Femur (tissue), 1 donor: ENCODE measurements at places on chromosomes 12 and 14.

GRCh38 chr14:36012621-36013020 is 163.9 kb downstream of the PTCSC3 start:
- no peak for DNase-seq

DNA sequence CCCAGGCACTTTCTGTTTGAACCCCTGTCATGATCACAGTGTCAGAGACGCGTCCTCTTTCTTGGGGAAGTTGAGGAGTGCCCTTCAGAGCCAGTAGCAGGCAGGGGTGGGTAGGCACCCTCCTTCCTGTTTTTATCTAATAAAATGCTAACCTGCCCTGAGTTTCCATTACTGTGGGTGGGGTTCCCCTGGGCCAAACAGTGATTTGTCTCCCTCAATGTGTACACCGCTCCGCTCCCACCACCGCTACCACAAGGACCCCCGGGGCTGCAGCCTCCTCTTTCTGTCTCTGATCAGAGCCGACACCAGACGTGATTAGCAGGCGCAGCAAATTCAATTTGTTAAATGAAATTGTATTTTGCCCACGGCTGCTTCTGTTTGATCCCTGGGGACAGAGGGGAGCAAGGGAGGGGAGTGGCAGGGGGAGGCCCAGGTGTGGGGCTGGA is 5.1 kb downstream of the SHMT2 start:
- DNase-seq, result no peak

DNA sequence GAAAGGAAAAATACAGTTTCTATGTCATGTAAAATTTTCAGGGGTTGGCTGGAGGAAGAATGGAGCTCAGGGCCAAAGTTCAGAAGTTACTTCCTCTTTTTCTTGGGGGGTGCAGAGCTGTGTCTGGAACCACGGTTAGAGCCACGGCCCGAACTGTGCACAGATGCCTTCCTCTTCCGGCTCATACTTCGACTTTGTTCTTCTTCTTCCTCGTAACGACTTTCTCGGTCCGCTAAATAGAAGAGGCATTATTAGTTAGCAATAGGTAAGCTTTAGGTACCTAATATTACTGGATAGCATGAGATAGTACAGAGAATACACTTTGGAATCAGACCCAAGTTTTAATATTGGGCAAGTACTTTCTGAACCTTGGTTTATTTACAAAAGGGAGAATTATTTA is 31.2 kb downstream of the SUPT16H start:
- DNase-seq, result peak; percentile 29

- no peak for DNase-seq
These were observed 254.5 kb upstream of the CAND1 start for GRCh38 chr12:67014642-67015041.

- peak; percentile 48 for DNase-seq
These were observed 143.1 kb downstream of the RBM19 start for GRCh38 chr12:113823016-113823415.

- no peak for DNase-seq
These were observed 151.5 kb downstream of the DERA start for GRCh38 chr12:16062611-16063010.

DNA sequence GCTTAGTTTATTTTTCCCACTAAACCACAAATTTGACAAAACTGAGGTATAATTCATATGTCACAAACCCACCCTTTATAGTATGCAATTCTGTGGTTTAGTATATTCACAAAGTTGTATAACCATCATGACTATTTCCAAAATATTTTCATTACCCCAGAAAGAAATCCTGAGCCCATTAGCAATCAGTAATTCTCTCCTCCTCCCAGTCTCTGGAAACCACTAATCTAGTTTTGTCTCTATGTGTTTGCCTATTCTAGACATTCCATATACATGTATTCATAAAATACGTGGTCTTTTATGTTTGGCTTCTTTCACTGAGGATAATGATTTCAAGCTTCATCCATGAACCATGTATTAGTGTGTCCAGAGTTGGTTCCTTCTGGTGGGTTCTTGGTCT is 267.6 kb downstream of the AEBP2 start:
- DNase-seq, result no peak

DNA sequence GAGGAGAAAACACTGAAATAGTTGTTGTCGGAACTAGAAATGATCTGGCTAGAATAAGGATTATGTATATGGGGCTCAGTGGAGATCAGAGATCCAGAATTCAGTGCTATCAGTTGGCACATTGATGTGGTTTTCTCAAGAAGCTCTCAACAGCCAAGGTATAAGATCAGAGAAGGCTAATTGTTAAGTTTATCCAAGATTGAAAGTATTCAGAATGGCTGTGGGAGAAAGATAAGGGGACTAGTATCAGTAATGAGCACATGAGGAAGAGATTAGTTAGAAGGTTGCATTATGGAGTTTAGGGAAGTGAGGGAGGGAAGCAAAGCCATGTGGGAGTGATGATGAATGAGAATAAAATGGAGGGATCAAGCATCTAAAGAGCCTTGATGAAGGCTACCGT is 128.1 kb upstream of the MIS18BP1 start:
- no peak for DNase-seq

- DNase-seq, result peak; percentile 10
These were observed 40.5 kb downstream of the DIO3 start for GRCh38 chr14:101601606-101602465.

DNA sequence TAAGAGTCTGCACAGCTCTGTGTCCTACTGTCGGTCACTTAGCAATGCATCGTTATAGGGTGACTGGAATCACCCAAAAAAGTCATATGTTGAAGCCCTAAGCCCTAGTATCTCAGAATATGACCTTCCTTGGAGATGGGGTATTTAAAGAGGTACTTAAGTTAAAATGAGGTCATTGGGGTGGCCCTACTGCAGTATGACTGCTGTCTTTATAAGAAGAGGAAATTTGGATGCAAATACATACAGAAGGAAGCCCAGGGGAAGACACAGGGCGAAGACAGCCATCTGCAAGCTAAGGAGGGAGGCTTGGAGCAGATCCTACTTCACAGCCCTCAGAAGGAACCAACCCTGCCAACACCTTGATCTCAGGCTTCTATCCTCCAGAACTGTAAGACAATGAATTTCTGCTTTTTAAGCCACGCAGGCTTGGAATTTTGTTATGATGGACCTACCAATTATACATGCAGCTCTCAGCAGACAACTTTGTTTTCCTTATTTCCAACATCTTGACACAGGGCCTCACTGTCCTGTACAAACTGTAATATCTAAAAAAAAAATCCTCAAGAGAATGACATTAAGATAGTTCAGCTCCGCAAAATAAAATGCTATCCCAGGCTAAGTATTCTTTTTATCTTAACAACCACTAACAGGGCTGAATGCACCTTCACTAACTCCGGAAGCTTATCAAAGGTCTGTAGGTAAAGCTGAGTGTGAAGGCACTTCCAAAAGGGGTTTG is 40.4 kb downstream of the ZFP36L1 start:
- no peak for DNase-seq

DNA sequence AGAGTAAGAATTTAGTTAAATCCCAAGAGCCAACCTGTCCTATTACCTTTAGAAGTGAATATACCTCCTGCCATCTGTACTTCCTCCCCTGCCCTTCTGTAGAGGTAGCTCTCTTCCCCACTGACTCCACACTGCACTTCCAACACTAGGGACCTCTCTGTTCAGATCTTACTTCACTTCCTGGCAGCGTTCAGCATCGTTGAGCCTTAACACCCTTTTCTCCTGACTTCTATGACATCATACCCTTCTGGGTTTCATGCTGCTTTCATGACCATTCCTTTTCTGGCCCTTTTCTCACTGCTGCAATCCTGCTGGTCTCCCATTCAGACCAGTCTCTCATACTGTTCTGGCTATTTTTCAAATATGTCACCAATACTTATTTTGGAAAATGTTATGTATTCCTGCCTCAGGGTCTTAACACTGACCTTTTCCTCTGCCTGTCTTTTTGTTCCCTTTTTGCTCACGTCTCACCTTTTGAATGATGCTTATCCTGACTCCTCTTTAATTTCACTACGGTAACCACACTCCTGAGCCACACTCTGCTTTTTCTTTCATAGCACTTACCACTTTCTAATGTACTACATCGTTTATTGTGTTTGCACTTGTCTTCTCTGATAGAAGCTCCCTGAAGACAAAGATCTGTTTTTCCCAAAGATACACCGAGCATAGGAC is 67.6 kb downstream of the PLEKHA5 start:
- DNase-seq, result no peak

- DNase-seq, result no peak
These were observed 40.5 kb upstream of the ABCD2 start for GRCh38 chr12:39660101-39660500.

GRCh38 chr12:52403561-52403960 is 2.6 kb downstream of the KRT82 start:
- no peak for DNase-seq

DNA sequence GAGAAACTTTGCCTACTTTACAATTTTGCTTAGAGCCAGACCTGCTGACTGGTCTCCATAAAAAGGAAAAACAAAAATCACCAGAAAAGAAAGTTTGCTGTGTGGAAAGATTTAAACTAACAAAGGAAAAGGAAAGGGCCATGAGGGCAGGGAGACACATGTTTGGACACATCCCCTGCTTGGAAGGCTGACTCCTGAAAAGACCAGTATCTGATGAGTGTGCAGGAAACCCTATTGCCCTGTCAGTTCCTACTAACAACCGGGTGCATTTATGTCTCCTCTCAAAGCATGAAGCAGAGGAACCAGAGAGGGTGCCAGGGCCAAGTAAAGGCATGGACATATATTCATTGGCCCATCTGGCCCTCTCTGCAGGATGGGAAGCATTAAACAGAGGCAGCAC is 7.0 kb upstream of the STAB2 start:
- no peak for DNase-seq

DNA sequence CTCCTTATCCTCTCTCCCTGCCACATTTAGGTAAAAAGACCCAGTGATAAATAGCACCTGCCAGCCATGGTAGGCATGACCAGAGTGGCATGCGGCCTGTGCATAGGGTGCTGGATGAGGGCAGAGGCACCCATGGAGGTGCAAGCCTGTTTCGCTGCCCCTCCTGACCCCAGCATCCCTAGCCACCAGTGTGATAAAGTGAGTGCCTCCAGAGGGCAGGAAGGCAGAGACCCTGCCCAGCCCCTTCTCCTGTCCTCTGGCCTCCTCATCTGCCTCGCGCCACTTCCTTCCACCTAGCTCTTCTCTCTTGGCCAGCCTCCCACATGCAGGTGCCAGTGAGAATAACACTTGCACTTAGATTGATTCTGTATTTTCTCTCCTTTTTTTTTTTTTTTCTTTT is 108.3 kb upstream of the FUT8 start:
- no peak for DNase-seq

GRCh38 chr14:65354715-65355114 is 57.8 kb upstream of the FUT8 start:
- DNase-seq, result no peak

GRCh38 chr14:33680873-33681272 is 270.0 kb downstream of the EGLN3 start:
- DNase-seq, result no peak

GRCh38 chr12:640773-641172 is 22.5 kb downstream of the NINJ2 start:
- no peak for DNase-seq

- no peak for DNase-seq
These were observed 80.9 kb downstream of the TESC start for GRCh38 chr12:117018276-117018675.

- no peak for DNase-seq
These were observed 59.0 kb downstream of the CFAP54 start for GRCh38 chr12:96548384-96548783.

GRCh38 chr12:114504311-114504710 is 98.4 kb upstream of the TBX5 start:
- DNase-seq, result no peak

DNA sequence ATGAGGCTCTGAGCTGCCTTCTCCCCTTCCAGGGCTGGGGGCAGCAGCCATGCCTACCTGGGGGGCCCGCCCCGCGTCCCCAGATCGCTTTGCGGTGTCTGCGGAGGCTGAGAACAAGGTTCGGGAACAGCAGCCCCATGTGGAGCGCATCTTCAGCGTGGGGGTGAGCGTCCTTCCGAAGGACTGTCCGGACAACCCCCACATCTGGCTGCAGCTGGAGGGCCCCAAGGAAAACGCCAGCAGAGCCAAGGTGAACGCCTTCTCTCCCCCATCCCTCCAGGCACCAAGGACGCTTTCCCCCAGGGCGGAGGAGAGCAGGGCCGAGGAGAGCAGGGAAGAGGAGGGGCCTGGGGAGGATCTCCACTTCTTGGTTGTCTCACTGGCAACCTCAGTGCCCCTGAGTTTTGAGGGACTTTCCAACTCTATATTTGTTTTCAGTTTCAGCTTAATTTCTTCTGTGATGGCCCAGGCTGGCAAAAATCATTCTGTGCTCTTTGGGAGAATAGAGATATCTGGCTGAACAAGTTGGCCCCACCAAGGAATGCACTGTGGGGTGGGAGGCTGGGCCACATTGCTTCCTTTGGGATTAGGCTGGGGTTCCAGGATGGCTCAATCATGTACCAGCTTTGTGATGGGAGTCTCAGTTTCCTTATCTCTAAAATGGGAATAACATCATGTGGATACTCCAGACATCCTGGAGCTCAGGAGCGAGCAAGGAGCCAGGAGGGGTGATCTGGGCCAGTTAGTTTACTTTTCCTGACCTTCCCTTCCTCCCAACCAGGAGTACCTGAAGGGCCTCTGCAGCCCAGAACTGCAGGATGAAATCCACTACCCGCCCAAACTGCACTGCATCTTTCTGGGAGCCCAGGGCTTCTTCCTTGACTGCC is 1.2 kb downstream of the KHNYN start:
- DNase-seq, result peak; percentile 69
